ENCODE measurements at places on chromosomes 12 and 14.

DNA sequence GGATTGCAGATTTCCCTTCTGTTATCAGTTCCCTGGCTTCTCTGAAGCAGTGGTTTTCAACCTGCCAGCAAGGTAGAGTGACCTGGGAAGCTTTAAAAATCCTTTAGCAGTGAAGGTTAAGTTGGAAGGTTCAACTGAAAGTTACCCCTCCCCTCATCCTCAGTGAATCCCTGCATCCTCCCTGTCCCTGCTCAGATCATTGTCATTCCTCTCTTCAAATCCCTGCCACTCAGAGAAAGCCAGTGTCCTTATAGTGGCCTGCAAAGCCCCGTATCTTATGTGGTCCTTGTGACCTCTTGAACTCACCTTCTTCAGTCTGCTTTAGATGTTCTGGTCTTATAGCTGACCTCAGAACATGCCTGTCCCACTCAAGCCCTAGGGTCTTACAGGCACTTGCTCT is 53.6 kb downstream of the PPM1A start:
- no peak for DNase-seq

- no peak for DNase-seq
Observed at GRCh38 chr14:24307575-24308341, at the start of gene CIDEB. Gene CIDEB, minus strand, starts transcription at chr14:24307977. Its CDS starts 119 bp downstream, at chr14:24307858.

- no peak for DNase-seq
Observed at GRCh38 chr12:91940322-91940721, 205.3 kb downstream of the BTG1 start.

DNA sequence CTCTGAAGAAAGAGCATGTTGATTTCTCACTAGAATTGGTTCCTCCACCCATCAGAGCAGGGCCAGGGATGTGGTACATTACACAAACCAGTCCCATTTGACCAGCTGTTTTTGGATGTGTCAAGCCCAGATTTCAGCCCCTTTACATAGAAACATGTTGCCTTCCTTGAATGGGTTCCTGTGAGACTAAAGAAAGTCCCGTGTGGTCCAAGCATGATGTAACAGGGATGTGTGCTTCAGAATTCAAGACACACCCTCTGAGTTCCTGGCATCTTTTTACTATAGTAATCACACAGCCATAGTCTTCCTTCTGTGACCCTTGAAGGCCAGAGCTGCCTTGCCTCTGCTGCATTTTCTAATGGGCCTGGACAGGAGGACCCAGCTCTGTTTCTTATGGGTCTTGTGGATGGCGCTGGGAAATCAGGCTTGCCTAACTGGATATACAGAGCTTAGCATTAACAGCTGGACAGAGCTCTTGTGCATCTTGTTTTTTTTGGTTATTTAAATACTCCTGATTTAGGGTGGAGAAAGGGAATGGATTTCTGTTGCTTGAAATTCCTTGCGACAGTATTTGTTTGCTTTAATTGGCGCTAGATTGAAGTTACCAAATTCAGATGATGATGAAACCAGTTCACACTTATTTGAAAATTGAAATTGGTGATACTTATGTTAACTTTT is 341.0 kb downstream of the ZFP36L1 start:
- DNase-seq: no peak

DNA sequence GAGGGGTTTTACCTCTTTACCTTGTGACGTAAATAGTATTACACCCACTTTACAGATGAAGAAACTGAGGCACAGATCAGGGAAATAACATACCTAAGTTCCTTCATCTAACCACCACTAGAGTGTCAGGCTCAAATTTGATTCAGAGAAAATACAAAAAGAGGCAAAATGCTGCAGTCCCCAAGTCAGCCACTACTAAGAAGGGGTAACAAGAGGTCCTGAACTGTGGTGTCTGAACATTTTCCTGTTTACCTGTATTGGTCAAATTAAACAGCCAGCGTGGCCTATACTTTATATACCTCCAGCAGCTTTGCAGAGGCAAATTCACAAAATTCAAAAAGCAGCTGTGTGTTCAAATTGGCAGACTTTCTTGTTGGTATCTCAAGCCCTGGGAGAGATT is 92.0 kb downstream of the TBX5 start:
- DNase-seq: no peak

- DNase-seq: no peak
Observed at GRCh38 chr14:35814371-35815005, 5.4 kb upstream of the RALGAPA1 start.

- no peak for DNase-seq
Observed at GRCh38 chr14:60092526-60092920, 800 bp downstream of the PCNX4 start.

- DNase-seq: no peak
Observed at GRCh38 chr14:95551435-95551834, 16.6 kb downstream of the GLRX5 start.

GRCh38 chr14:23492618-23493272 is 23.2 kb downstream of the NGDN start:
- no peak for DNase-seq

All from NCI-H510A (cell line).